ENCODE measurements at places on chromosomes 6 and 20.

DNA sequence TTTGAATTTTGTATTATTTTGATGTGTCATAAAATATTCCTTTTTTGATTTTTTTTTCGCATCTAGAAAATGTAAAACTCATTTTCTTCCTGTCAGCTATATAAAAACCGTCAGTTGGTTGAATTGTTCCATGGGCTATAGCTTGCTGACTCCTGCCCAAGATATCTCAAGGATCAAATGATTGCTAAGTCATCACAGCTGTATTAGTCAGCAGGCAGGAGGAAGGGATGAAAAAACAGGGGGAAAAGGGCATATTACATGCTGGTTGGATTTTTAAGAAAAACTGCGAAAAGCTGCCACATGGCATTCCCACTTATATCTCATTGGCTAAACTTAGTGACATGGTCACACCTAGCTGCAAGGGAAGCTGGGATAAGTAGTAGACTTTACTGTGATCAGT, 569.9 kb downstream of the BCKDHB start:
- no peak for DNase-seq

GRCh38 chr6:113854531-113855499, 2.3 kb upstream of the MARCKS start:
- no peak for DNase-seq

DNA sequence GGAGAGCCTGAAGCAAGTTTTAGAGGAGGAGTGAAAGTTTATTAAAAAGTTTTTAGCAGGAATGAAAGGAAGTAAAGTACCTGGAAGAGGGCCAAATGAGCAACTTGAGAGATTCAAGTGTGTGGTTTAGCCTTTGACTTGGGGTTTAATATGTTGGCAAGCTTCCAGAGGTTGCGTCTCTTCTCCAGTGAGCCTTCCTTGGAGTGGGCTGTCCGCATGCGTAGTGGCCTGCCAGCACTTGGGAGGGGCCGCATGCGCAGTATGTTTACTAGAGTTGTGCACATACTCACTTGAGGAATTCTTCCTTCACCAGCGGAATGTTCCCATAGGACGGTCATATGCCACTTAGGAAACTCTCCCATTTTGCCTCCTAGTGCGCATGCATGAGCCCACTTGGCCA, 235.2 kb downstream of the ALDH8A1 start:
- peak; percentile 6 for DNase-seq

DNA sequence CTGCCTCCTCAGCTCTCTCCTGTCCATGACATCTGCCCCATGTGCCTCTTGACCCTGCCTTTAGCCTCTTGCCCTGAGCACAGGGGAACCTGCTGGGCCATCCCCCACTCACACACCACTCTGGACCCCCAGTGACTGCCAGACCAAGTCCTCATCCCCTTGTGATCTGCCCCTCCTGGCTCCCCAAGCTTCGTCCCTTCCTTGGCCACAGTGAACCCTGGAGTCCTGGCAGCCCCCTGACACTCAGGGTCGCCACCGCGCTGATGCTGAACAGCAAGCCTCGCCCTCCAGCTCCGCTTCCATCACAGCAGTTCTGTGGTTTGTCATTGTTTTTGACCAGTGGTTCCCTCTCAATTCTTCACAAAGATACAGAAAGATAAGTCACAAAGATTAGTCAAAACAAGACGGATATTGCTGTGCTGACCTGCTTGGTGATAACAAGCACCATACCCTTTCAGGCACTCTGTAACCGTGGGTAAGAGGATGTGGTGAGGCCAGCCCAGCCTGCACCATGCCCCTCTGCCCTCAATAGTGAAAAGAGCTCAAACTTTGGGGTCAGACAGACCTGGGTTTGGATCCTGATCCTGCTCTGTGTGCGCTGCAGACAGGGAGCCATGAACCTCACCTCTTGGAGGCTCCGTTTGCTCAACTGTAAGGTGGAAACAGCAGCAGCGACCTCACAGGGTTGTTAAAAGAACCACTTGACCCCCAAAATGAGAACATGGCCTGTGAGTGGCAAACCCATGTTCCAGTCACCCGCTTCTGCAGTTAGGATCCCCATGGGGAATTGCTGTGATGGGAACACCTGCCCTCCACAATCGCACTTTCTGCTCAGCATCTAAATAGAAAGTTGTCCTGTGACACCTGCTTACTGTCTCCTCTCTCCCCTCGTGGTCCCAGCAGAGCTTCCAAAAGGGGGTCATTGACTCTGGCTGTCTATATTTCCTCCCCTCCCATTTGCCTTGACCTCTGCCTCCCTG, 114.5 kb downstream of the TOX2 start:
- DNase-seq: peak; percentile 59

DNA sequence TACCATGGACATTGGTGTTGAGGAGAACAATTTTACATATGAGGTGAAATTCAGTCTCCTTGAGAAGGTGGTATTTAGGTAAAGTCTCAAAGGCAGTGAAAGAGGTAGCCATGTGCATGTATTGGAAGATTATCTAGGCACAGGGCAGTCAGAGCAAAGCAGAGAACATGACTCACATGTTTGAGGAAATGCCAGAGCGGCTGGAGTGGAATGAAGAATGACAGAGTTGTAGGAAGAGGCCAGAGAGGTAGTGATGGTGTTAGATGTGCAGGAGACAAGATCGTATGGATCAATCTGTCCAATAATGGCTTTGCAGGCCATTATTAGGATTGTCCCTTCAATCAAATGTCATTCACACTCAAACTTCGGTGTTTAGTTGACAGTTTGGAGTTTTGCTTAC, 449.4 kb upstream of the PTCHD4 start:
- no peak for DNase-seq

- DNase-seq: no peak
Observed at GRCh38 chr6:90121982-90122381, 174.7 kb downstream of the BACH2 start.

All from DND-41 (cell line).